ENCODE measurements at places on chromosomes 7 and 10. TPM values are rescaled to one million over a fixed set of nuclear protein-coding genes. Genes with fewer than 3 reads are reported as not detected.

H2BK1 gene
- not detected for total RNA-seq

THAP5 gene
- 21.6 TPM for total RNA-seq

MRLN gene
- not detected for total RNA-seq

GSTO1 gene
- 139 TPM for total RNA-seq

AMPH gene
- 0.42 TPM for total RNA-seq

CACNA2D1 gene
- total RNA-seq = 8.3 TPM

CCDC172 gene
- not detected for total RNA-seq

PNLIPRP2 gene
- not detected for total RNA-seq

SEMA3E gene
- 0.61 TPM for total RNA-seq

PTN gene
- 6.4 TPM for total RNA-seq

PDGFA gene
- total RNA-seq = 11.5 TPM

IFIT2 gene
- 1.9 TPM for total RNA-seq

ELFN1 gene
- 0.24 TPM for total RNA-seq

HOXA9 gene
- 1.2 TPM for total RNA-seq

HSPB1 gene
- 38.0 TPM for total RNA-seq

OR2A5 gene
- not detected for total RNA-seq
